Right cardiac atrium (tissue), 5 donors: ENCODE measurements at places on chromosomes 13 and 19. TPM values are rescaled to one million over a fixed set of nuclear protein-coding genes. Genes with fewer than 3 reads are reported as not detected.

Gene ZNF626
- total RNA-seq = 12.4 TPM

Gene PSG1
- total RNA-seq = not detected

Gene SERP2
- 26.7 TPM for total RNA-seq

Gene CCDC122
- 6.8 TPM for total RNA-seq

Gene CPAMD8
- 11.8 TPM for total RNA-seq

Gene CYP2A6
- total RNA-seq = not detected

Gene PSG3
- total RNA-seq = not detected

DNA sequence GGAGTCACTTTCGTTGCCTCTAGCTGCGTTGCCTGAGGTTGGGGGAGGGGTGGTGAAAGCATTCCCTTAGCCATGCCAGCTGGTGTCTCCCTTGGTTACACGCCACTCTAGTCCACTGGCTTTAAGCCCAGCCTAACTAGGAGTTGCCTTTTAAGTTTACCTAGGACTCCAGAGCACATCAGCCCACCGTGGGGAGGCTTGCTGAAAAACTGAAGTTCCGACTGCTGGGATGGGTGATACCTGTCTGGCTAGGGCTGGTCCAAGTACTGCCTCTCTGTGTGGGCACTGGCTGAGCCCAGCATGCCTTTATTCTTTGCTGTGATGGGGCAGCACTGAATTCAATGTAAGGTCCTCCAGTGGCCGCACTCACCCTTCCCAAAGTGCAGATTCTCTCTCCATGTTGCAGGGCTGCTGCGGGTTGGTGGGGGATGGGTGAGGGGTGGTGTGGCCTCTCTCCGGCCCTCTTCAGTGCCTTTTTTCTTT lies 11.8 kb upstream of the CEACAM1 start:
- DNase-seq = no peak

- DNase-seq = no peak
These were observed 217.9 kb downstream of the RFC3 start for GRCh38 chr13:34035676-34036325.

DNA sequence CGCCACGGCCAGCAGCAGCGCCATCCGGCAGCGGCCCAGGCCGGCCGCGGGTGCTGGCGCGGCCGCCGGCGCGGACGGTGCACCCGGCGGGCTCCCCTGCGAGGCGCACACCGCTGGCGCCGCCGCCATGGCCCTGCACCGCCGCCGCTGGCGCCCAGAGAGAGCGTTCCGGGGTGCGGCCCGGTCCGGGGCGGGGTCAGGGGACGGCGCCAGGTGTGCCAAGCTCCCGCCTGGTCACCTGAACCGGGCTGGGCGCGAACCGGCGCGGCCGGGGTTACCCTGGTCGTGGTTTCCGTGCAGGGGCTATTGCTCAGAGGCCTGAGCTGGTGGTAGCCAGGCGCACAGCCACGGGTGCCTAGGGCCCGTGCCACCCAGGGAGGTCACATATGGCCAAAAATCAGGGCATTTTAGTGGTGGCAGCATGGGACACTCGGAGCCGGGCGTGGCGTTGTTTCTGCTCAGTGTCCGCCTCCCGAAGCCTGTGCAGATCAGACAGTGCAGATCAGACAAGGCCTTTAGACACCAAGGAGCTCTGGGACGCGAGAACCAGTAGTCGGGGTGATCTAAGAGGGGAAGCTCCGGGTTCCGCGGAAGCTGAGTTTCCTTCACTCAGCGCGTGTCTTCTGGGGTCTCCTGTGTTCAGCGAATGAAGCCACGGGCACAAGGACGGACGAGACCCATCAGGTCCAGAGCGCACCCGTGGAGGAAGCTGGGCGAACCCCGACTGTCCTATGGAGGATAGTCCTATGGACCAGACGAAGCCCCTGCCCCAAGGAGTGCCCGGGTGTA lies at the start of gene TMEM238:
Gene TMEM238 (minus strand): TSS at position 162 of the 789 bp plus-strand sequence. CDS start 33 bp downstream, at position 129.
- peak; percentile 72 for DNase-seq

GRCh38 chr13:109151696-109152095 lies 522.3 kb downstream of the MYO16 start:
- DNase-seq = no peak

DNA sequence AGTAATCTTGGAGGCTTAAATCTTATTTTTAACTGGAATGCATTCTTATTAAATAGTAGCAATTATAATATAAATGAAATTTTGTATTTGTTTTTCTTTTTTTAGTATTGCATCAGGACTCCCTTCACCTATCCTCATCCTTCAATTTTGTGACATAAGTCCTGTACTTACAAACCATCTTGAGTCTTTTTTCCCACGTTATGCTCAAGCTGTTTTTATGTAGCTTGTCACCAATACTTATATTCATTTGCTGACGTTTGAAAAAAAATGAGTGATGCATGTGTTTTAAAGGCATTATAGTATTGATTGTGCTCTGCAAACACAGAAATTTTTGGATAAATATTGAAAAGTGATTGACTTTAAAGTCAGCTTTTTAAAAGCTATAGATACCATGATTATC lies 888 bp downstream of the GPR18 start:
- DNase-seq = no peak

DNA sequence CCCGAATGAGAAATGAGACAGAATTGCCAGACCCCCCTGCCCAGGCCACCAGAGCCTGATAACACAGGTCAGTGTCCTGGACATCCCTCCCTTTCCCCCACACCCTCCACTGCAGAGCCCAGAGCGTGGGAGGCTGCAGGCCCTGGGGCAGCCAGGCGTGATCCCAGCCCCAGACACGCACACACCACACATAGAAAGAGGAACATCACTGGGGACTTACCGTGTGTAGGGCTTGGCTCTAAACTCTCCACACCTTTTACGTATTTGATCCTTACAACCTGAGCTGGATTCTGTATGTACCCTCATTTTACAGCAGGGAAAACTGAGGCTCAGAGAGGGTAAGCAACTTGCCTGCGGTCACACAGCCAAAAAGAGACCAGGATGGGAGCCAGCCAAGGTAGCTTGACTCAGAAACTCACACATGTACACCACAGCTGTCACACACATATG lies 334 bp upstream of the ANGPTL6 start:
- DNase-seq = no peak

DNA sequence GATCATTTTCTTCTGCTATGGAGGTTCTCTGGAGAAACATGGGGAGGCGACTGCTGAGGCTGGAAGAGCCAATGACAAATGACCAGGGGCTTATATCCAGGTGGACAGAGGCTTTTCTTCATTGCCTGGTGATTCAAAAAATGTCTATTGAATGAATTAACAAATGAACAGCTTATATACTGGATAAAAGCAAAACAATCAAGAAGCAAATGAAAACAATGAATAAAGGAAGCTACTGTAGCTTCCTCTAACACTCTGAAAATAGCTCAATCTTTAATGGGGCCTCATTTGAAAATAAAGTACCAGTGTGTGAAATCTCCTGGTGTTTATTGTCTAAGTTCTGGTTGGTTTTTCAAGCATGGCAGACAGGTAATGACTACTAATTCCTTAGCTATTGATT lies 167.5 kb upstream of the TMTC4 start:
- DNase-seq = no peak

DNA sequence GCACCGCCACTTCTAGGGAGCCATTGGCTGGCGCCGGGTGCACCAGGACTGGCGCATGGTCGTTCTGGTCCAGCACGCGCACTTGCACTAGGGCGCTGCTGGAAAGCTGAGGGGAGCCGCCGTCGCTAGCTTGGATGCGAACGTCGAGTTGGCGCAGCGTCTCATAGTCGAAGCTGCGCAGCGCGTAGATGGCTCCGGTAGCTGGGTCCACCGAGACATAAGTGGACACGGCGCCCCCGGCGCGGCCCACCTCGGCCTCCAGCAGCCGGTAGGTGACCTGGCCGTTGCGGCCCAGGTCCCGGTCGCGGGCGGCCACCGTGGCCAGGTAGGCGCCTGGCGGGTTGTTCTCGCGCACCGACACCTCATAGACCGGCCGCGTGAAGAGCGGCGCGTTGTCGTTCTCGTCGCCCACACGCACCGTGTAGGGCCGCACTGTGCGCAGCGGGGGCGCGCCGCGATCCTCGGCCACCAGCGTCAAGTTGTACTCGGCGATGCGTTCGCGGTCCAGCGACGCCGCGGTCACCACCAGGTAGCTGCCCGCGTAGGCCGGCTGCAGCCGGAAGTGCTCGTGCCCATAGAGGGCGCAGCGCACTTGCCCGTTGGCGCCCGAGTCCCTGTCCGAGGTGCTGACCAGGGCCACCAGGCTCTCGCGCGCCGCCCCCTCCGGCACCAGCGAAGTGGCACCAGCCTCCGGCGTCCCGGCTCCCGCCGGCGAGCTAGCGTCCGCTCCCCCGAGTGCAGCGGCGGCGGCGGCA lies 1.7 kb downstream of the PCDH8 start:
- peak; percentile 82 for DNase-seq

DNA sequence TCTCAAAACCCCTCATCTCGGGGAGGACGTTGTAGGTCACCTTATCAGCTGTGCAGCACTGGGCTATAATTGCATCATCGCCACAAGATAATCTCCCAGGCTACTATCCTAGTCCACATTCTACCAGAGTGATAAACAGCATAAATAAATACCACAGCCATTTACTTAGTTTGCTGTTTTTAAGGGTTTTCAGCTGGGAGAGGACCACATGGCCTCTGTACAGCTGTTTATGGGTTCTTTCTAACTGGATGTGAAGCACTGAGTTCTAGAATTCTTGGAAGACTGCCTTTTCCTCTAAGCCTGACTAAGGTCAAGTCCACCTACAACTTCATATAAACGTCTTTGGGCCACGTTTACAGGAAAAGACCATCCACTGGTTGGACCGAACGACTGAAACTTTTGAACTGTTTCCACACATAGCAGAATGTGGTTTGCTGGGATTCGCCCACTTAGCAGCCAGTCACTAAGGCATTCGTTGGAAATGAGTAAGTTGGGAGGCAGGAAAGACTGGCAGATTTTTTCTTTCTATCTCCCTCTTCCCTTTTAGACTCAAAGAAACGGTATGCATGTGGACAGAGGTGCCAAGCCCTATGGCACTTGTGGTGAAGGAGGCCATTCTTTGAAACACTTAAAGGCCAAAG lies 752.5 kb upstream of the SGCG start:
- DNase-seq = peak; percentile 33

DNA sequence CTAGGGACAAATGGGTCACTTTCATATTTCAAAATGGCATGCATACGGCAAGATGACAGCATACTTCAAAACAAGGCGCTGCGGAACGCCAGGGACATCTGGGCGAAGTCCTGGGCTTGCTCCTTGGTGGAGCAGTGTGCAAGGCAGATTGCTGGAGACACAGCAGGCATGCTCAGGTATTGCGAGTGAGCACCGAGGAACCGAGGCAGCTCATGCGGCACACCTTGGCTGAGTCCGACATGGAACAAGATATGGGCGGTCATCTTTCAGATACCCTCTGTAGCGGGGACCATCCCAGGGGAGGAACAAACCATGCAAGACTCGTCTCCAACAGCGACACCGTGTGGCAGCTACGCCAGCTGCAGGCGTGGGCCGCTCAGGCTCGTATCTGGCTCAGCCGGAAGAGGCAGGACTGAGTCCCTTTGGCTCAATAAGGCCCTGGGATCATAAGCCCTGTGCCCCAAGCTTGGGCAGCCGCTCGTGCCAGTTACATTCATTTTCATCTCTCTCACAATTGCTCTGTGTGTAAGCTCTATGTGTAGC lies 112.4 kb downstream of the NUFIP1 start:
- DNase-seq = no peak

- peak; percentile 68 for DNase-seq
These were observed 5.1 kb upstream of the MKNK2 start for GRCh38 chr19:2055931-2056836.

GRCh38 chr13:98508280-98508679 lies 68.6 kb downstream of the STK24 start:
- no peak for DNase-seq

- peak; percentile 96 for DNase-seq
These were observed at the start of gene ZNF682 for GRCh38 chr19:20039203-20039723. ZNF682 (minus strand) TSS chr19:20039505; CDS start chr19:20039345, 160 bp downstream.

DNA sequence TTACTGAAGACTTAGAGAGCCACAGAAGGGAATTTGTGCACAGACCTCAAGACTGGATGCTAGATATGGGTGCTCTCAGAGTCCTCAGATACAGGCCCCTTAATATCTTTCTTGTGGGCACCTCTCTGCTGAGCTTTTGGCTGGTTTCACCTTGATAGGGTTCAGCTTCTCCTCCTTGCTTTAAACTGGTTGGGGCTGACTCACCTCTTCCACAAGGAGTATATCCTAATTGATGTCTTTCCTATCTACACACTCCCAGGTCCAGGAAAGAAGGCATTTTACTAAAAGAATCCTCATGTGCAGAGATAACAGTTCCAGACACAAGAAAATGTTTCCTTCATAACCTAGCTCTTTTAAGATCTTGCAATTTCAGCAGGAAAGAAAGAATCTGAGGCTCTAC lies 284.4 kb downstream of the NDFIP2 start:
- no peak for DNase-seq

DNA sequence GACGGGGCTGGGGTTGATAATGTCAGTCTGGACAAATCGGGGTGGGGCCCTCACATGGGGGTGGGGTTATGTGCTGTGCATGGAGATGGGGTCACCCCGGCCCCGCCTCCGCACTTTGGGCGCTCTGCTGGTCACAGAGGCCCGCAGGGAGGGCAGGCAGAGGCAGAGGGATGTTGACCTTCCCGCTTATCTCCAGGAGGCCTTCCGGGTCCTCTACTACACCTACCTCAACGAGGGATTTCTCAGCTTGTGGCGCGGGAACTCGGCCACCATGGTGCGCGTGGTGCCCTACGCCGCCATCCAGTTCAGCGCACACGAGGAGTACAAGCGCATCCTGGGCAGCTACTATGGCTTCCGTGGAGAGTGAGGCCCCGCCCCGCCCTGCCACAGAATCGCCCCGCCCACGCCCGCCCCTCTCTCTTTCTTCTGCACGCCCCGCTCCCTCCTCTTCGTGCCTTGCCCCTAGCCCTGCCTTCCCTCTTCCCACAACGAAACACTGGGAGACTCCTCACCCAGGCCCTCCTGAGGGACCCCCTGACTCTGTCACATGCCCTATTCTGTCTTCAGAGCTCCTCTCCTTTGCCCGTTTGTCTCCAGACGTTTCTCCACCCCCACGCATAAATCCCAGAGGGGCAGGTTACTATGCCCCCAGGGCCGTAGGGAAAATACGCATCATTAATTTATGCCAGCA lies 32.8 kb downstream of the TMEM161A start:
- peak; percentile 92 for DNase-seq

- no peak for DNase-seq
These were observed 328.4 kb downstream of the TEX29 start for GRCh38 chr13:111648885-111649284.

DNA sequence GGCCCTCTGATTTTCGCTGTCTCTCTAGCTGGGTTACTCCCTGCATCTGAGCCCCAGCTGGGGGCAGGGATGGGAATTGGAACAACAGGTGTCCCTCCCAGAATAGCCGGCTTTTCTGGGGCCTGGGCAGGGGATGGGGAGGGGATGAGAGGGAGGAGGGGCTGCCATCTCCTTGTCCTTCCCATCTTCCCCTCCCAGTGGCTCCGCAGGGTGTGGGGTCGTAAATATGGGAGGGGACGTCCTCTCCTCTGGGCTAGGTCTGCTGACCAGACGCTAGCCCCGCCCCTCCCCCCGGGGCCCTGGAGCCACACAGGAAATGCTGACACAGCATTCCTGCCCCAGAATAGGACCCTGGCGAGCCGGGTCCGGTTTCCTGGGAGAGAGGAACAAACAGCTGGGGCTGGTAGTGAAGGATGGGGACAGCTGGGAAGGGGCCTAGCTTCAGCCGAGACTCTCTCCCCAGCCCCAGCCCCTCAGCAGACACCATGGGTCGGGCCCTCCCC lies 1.1 kb downstream of the RYR1 start:
- no peak for DNase-seq
